ENCODE measurements at places on chromosomes 5 and 9.

DNA sequence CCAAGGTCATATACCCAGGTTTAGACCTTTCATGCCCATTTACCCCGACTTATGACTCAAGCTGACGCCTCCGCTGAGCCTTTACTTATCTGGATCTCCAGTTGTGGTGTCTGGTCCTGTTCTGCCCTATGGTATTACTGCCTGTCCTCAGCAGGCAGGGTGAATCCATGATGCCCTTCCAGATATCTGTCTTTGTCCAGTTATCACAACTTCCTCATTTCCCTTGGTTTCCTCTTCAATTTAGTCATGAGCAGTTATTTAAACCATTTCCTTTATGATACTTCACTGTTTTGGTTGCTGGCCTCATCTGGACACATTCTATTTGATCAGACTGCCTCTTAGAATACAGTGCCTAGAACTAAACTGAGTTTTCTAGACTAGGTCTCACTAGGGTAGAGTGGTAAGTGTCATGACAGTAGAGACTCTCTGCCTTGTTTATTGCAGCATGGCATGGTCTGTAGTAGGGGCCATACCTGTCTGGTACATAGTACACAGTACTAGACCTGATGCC is 93.3 kb downstream of the MELK start:
- no peak for DNase-seq

- DNase-seq = no peak
Observed at GRCh38 chr5:143775258-143775657, 36.7 kb upstream of the HMHB1 start.

- no peak for DNase-seq
Observed at GRCh38 chr5:139371482-139372435, 11.3 kb downstream of the SLC23A1 start.

- DNase-seq = no peak
Observed at GRCh38 chr5:148382961-148383360, 797 bp upstream of the FBXO38 start.

DNA sequence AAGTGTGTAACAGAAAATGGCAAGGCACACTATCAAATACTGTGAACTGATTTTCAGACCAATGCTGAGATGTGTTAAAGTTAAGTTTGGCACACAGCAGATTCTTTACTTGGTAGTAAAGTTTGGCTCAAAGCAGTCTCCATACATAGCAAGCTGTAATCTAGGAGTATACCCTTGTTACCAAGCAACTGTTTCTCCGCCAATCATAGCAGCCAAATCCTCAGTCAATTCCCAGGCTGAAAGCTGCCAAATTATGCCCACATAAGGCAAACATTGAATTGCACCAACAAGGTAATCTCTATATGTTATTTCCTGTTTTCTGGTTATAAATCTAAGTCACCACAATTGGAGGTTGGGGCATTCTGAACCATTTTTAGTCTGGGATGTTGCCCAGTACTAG is 345.7 kb downstream of the DEPDC1B start:
- no peak for DNase-seq

DNA sequence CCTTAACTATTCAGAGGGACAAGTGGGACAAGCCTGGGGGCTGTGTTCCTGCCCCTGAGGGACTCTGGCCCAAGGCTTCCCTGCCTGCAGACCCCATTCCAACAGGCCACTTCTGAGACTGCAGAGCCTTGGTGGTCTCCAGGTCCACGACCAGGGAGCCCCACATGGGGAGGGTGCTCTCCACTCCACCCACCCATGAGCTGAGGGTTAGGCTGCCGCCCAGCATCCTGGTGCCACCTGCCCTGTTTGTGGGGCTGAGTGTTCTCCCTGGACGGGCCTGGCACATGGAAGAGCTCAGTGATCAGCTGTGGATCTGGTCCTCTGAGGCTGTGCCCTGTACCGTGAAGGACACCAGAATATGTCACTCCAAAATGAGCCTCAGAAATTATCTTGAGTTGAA is 2.5 kb upstream of the ABO start:
- DNase-seq = no peak

DNA sequence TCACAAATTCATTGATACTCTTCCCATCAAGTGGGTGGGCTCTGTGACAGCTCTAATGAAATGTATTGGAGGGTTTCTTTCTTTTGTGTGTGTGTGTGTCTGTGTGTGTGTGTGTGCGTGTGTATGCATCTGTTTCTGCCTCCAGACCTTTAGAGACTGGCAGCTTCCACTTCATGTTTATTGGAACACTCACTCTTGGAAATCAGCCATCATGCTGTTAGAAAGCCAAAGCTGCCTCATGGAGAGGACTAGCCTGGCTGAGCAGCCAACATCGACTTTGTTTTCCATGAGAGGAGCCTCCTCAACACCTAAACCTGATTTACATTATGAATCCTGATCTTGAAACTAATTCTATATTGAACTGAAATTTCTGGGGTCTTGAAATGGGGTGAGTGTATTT is 128.5 kb upstream of the FAM174A start:
- no peak for DNase-seq

- DNase-seq = no peak
Observed at GRCh38 chr9:95273369-95274022, 44.0 kb downstream of the FANCC start.

DNA sequence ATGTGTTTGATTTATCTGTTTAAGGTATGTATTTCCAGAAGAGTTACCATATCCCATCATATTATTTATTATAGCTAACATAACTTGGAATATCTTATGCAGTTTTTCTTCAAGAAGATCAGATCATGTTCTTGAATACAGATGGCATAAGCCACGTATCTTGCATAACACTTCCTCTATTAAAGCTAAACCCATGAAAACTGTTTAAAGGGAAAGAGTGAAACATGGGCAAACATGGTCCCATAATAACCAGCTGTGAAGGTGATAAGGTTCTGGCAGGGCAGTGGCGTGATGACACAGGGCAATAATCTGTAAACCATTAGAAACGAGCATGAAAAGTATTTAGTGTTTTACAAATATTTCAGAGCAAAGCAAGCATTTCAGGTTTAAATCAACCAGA is 34.2 kb downstream of the EFNA5 start:
- DNase-seq = no peak

DNA sequence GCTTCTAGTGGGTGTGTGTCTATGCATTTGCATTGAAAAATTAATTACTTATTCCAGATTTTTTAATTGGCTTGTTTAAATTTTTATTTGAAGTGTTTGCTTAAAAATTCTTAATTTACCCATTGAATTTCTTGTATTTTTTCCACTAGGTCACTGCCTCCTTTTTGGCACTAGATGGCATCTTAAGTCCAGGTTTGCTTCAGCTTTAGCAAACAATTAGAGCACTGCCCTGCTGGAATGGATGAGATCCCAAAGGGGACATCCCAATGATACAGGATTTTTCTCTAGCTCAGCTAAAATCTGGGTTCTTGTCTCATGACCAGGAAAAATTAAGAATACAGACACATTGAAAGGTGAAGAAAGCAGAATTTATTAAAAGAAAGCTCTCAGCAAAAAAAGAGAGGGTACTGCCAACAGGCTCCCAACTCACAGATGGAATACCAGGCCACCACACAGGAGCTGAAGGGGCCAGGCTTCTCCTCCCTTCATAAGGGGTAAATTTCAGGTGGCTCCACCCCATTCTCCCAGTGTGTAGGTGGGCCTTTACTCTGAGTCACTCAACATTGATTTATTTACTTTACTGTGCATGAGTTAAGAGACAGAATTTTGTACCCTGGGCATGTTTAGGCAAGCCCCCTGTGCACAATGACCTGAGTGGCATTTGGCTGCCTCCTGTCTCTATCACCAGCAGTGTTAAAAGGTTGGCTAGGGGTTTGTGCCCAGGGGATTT is 532.4 kb downstream of the ANXA1 start:
- no peak for DNase-seq

DNA sequence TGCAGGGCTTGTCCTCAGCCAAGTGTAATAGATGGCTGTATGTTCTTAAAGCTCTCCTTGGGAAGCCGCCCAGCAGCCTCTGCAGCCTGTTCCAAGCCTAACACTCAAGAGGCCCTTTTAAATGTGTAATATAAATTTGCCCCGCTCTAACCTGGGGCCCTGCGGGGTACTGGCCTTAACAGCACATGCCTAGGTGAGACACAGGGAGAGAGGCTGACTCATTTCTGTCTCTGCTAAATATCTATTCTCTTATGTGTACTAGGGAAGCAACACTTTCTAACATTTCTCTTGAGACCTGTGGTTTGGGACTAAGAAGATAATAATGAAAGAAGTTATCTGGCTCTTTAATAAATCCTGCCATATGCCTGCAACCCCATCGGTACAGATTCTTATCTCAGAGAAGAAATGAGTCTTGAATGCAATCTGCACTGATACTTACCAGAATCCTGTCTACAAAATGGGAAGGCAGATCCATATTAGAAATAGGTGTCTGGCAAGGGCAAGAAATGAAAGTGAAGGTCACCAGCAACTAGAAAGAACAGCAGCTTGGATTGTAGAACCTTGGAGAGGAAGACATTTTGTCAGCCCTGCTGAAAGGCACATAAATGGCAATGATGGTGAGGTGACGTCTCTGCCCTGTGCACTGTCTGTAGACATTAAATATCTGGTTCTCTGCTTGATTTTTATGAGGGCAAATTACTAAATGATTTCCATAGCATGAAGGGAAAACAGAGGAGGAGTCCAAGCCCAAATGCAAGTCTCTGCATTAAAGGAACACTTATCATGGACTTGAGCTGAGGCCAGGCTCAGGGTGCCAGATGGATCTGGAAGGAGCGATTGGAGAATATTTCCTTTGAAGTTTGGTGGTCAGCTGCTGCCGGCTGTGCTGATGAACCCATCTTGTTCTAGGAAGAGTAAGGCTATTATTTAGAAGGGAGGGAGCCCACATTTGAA is 14.5 kb upstream of the TGFBI start:
- no peak for DNase-seq

DNA sequence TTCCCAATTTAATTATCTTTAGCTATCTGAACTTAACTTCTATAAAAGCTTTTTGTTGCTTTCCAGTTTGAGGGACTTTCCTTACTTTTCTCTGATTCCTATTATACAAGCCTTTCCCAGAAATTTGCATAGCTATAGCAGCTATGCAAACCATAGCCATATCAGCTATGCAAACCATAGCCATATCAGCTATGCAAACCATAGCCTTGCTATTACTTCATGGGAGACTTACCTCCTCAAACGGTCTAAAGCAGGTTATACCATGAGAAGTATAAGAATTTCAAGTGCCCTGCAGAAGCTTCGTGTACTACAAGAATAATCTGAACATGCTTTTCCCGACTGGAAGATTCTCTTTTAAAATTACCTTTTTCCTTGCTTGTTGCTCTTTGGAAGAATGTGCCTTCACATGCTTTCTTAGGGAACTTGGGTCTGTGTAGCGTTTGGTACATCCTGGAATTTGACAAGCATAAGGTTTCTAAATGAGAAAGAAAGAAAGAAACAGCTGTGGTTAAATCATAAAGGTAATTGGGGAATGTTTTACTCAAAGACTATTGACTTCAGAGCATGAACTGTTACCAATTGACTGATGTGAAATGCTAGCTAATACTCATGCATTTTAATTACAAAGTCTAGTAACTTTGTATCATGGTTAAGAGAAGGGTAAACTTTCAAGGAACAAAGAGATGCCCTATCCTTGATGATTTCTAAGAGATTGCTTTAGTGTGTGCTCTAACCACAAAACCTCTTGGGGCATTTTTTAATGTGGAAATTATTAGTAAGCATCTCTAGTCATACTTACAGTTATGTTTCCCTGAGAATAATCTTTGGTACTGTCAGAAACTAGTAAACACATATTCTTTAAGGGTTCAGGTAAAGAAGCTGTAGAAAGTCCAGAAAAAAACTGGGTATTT is 367.6 kb downstream of the GLIS3 start:
- no peak for DNase-seq

DNA sequence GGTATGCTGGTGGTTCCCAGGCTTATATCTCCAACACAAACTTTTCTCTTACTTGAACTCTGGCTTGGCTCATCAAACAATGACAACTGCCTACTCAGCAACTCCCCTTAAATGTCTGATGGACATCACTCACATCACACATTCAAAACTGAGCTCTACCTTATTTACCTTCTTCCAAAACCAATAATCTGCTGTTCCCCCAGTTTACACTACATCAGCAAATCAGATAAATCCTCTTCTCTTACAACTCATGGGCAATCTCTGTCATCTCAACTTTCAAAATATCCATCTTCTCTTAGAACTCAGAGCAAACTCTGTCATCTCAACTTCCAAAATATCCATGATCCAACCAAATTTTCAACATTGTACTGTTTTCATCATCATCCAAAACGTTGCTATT is 2347.9 kb upstream of the ACO1 start:
- DNase-seq = no peak

- DNase-seq = no peak
Observed at GRCh38 chr5:56389261-56389660, 156.1 kb upstream of the ANKRD55 start.

DNA sequence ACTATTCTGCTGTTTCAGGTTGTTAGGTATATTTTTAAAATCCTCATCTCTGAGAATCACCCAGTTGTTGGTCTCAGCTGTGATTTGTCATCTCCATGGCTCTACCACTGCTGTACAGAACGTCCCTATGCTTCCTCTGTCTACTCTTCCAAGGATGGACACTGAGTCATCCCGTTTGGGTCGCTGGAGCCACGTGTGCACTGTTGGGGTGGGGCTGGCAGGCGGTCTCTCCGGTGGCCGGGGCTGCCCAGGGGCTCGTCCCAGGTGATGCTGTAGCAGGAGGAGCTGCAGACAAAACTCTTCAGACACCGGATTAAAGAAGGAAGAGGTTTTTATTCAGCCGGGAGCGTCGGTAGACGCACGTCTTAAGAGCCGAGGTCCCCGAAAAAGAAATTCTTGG is 16.9 kb downstream of the LCN9 start:
- no peak for DNase-seq

DNA sequence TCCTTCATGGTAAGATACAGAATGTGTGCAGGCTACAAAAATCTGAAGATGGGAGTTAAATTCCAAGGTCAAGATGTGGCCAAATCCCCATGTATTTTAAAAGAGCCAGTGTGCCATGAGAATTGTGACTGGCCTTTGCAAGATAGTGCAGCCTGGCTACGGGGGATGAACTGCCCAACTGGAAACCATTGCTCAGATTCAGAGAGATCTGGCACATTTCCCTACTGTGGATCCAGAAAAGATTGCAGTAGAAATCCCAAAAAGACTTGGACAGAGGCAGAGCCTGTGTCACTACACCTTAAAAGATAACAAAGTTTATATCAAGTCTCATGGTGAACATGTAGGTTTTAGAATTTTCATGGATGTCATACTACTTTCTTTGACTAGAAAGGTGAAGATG is 26.2 kb downstream of the SLC12A2 start:
- DNase-seq = no peak

DNA sequence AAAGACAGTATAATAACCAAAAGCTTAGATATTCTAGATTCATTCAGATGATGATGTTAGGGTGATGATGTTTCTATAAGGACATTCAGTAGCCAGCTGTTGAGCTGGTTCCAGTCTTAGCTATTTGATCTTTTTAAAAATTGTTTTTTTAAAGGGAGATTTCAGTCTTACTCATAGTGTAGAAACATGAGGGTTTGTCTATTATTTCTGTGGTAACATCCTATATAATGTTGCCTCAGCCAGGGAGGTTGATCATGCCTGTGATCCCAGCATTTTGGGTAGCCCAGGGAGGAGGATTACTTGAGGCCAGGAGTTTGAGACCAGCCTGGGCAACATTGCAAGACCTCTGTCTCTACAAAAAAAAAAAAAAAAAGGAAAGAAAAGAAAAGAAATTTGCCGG is 167.8 kb downstream of the DOCK2 start:
- no peak for DNase-seq

- DNase-seq = no peak
Observed at GRCh38 chr9:89243296-89244061, 64.9 kb upstream of the SHC3 start.

GRCh38 chr9:18045326-18045725 is 428.6 kb upstream of the ADAMTSL1 start:
- DNase-seq = no peak

All from stimulated activated CD4-positive, alpha-beta T cell treated with anti-CD3 and anti-CD28 coated beads, Interleukin-4, amount 100 ng/mL, for 1 hour (primary cell).